ENCODE measurements at places on chromosomes 5 and 9.
A peak's percentile ranks its signal among the peaks of the same experiment; 100 is the strongest.

- no peak for DNase-seq
Observed at GRCh38 chr9:34650816-34651215, 1.2 kb upstream of the IL11RA start.

- no peak for DNase-seq
Observed at GRCh38 chr5:116964438-116964837, 389.8 kb upstream of the SEMA6A start.

DNA sequence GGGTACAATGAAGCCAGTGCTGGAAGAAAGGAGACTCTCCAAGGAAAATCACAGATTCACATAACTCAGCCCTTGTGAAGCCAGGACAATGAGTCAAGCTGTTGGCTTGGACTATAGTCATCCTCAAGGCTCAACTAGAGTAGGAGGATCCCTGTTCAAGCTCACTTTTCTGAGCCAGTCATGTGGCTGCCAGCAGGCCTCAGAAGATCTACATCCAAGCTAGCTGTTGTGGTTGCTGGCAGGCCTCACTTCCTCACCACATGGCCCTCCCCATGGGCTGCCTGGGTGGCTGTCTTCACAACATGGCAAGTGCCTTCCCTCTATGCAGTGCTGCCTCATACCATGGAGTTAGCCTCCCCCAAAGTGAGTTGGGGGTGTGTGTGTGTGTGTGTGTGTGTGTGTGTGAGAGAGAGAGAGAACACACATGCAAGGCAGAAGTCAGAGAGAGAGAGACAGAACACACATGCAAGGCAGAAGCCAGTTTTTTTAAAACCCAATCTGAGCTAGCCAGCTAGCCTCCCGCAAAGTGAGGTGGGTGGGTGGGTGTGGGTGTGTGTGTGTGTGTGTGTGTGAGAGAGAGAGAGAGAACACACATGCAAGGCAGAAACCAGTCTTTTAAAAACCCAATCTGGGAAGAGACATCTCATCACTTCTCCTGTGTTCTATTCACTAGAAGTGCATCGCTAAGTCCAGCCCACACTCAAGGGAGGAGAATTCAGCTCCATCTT lies 17.1 kb downstream of the SCAI start:
- DNase-seq = peak; percentile 96

DNA sequence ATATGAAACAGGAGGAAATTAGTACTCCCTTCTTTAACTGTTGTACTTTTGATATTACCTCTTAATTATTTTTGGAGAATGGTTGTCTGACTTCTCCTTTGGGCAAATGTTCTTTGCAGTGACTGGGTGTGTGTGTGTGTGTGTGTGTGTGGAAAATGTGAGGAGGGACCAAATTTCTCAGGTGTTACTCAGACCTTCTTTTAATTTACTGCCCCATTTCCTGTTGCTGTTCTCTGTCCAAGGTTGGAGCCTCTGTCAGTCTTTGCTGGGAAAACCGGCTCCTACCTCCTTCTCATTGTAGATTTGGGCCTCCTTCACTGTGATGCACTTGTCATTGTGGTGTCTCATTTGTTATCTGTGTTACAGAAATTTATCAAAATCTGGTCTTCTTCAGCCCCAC lies 68.4 kb downstream of the PBX3 start:
- DNase-seq = peak; percentile 6

DNA sequence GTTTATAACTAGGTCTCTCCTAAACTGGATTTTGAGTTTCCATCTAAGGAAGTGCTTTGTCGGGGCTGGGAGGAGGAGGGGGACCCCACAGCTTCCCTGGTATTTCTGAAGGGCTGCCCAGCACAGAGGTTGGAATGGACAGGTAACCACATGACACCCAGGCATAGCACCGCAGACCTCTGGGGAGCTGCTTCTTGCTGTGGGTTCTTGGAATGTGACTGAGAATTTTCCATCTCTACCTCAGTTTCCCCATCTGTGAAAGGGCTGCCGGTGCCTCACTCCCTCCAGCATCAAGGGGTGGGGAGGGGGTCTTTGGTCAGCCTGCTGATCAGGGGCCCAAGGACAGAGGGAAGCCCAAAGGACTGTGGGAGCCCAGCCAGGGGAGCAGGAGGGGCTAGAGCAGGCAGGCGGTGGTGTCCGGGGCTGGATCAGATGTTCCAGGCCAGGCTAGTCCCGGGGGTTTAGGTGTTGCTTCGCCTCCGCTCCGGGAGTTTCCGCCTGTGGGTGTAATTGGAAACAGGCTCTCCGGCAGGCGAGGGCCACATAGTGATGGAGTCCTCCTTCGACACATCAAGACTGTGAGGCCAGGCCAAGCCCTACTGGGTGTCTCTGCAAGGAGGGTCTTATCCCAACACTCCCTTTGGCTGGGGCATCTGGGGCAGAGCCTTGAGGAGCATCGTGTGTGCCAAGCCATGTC lies 3.3 kb downstream of the OLFML2A start:
- no peak for DNase-seq

DNA sequence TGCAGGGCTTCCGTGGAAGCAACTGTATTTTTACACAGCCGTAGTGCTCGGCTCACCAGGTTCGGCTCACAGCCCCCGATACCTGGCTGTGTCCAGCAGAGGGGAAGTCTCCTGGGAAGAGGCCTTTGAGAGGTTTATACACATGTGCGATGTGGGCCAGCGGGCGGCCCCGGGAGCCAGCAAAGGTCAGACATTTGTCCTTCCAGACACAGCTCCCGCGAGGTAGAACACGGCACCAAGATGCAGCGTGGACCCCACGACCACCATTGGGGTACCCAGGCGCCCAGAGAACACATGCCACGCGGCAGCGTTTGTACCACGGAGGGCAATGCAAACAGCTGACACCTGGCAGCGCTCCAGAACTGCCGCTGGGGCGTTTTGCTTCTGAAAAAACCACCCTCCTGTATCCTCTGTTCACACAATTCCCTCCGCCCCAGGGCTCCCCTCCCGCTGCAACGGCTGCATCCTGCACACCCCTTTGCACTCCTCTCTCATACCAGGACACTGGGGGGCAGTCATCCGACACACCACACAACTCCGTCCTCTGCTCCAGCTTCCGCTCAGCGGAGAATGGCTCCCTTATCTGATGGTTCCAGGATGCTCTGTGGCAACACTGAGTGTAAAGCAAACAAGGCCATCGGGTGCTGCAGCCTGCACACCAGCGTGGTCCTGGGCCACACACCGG lies 235.3 kb downstream of the SYK start:
- peak; percentile 82 for DNase-seq

GRCh38 chr9:83065233-83065632 lies 2.3 kb upstream of the RASEF start:
- no peak for DNase-seq

- DNase-seq = peak; percentile 95
Observed at GRCh38 chr5:149452665-149453617, 73.8 kb upstream of the IL17B start.

Measured in AG08395 (cell line).